ENCODE measurements at places on chromosomes 12 and 14.

GRCh38 chr14:91884664-91885063 lies 17.3 kb upstream of the TC2N start:
- no peak for DNase-seq

GRCh38 chr14:51981218-51981854 lies 8.0 kb upstream of the RTRAF start:
- DNase-seq, result no peak

DNA sequence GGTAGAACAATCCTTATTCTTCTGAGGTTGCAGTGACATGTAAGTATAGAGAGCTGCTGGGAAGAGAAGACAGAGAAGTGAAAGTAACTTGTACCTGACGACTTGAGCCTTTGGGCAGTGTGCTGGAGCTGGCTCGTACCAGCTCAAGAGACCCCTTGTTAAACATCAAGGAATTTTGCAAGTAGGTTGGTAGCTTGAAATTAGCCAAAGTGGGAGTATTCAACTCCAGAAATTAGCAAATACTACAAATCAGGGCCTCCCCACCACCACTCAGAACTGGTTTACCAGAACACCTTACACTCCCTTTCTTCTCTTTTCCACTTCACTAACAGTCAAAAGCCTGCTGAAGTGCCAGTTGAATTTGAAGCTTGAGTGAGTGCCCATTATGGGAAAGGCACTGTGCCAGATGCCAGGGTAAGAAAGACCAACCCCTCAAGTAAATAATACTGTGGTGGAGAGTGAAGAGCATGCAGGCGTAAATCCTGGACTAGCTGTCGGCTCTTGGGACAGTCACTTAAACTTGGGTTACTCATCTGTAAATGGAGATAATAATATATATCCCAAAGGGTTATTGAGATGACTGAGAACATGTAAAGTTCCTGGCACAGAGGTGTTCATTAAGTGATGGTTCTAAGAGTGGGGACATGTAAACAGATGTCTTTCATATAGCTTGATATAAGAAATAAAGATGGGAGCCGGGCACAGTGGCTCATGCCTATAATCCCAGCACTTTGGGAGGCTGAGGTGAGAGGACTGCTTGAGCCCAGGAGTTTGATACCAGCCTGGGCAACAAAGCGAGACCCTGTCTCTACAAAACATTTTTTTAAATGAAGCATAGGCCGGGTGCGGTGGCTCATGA lies 27.0 kb upstream of the EID3 start:
- no peak for DNase-seq

DNA sequence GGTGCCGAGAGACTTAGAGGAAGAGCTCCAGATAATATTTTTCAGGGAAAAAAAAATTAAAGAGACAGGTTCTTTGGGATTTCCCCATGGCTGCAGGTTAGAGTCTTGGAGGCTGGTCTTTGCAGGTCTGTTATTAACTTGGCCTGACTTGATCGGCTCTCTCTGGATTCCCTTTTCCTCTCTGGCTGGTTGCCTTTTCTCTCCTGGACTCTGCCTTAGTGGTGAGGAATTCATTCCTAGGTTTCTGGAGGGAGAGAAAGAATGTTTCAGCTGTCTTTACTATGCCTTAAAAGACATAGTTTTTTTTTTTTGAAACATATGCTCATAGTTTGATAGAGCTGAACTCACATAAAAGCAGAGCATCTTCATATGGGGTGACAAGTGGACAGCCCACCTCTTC lies 336.3 kb downstream of the BMP4 start:
- no peak for DNase-seq

- DNase-seq, result no peak
Measured at GRCh38 chr12:2749580-2749979, 45.2 kb upstream of the FKBP4 start.

DNA sequence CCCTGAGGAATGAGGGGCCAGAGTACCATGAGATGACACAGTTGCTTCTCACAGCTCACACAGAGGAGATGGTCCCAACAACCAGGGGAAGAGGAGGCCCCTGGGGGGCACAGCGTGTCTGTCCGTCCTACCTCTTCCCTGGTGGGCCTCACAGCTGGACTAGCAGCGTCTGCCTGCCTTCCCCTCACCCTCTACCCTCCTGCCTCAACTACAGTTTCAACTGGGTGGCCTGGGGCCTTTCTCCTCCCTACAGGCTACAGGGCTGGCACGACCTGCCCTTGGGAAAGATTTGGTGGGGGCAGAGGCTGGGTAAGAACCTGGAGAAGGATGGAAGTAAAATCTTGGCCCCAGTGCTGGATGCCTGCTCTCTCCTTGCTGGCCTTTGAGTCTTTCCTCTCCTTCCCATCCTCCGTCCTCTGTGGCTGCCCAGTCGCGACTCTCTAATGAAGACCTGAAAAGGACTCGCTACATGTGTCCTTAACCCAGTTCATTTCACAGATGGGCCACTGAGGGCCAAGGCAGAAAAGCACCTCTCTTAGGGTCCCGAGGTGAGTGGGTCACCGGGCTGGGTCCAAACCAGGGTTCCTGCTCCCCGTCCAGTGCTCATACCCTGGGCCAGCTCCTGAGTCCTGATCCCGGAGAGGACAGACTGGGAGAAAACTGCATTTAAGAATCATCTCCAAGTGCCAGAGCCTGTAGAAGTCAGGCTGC lies 232.5 kb downstream of the BCL11B start:
- no peak for DNase-seq

DNA sequence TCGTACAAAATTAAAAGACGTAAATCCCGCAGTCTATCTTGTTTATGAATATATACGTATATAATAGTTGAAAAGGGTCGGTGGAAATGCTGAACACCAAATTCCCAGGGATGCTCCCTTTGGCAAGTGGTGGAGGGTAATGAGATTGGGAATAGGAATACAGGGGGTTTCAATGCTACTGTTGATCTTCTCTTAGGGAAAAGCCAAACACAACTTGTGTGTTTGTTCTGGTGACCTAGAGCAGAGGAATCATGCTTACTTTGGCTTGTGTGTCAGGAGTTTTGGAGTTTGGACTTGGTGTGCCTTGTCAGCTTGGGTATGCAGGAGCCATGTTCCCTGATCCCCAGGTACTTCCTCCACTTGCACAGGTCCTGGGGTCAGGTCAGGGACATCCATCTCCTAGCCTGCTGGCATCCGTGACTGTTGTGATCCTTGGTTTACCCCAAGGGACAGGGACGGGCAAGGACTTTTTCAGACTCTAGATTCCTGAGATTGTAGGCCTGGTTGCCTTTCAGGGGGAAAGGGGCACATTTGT lies 4.1 kb downstream of the SLC10A1 start:
- DNase-seq, result no peak

GRCh38 chr14:67516676-67517075 lies 16.4 kb upstream of the PLEKHH1 start:
- no peak for DNase-seq

GRCh38 chr12:11565752-11566151 lies 83.7 kb upstream of the ETV6 start:
- DNase-seq, result no peak

GRCh38 chr14:103068351-103069073 lies 11.2 kb upstream of the CDC42BPB start:
- DNase-seq, result no peak

DNA sequence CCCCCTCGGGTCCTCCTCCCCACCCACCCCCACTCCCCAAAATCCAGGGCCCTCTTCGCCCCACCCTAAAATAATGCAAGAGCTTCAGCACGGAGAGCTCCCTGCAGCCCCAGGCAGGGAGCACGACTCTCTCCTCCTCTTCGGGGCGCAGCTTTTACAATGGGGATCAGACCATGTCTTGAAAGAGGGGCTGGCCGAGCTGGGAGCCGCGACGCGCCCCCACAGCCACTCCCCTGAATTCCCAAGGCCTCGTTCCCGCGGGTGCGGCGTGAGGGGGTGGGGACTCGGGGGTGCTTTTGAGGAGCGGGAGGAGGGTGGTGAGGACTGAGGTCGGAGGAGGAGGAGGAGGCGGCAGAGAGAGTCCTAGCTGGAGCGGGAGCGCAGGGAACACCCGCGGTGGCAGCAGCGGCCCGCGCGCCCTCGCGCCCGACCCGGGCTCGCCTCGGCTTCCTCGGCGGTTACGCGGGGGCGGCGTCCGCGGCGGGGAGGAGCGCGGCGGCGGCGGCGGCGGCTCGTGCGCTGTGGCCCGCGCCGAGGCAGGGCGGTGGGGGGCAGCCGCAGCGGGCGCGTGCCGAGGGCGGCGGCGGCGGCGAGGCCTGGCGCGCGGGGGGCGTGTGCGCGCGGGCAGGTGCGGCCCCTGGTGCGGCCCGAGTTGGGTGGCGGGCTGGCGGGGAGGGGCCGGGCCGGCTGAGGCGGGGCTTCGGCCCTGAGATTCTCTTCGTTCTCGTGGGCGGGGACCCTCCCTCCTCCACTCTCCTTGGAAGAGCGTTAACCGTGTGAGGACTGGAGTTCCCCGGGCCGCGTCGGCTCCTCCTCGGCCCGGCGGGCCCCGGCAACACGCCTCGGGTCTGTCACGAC lies at the start of gene ANKS1B:
Gene ANKS1B, minus strand, starts transcription at position 666 of the 858 bp plus-strand sequence. CDS start 699 bp downstream, outside the sequence.
- DNase-seq, result no peak

DNA sequence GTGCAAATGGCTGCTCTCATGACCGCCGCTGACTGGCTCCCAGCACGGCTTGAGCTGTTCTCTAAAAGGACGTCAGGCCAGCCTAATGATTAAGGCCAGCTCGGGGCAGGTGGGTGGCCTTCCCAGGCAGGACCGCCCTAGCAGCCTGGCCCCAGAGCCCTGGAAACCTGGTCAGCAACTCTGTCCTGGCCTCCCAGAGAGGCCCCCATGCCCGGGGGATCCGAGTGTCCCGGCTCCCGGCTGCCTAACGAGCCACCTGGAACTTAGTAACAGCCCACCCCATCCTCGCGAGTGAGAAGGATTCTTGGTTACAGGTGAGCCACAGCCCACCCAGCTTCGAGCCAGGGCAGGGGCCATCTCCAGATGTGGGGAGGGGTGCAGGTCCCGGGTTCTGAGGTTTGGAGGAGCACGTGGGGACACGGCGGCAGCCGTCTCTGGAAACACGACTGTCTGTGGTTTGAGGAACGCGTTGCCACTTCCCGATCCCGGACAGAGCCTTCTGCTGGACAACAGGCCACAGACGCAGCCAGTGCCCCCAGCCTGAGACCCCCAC lies 73.8 kb upstream of the FBRSL1 start:
- no peak for DNase-seq

DNA sequence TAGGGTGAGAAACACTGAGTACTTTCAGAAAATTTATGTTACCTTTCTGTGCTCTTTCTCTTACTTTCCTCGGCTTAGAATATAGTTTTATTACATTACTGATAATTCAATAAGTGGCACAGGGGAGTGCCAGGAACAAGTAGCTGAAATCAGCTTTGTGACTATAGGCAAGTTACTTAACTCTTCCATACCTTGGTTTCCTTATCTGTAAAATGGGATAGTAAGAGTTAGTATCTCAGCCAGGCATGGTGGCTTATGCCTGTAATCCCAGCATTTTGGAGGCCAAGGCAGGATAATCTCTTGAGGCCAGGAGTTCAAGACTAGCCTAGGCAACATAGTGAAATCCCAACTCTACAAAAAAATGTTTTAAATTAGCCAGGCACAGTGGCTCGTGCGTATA lies 15.4 kb downstream of the BBOF1 start:
- no peak for DNase-seq

DNA sequence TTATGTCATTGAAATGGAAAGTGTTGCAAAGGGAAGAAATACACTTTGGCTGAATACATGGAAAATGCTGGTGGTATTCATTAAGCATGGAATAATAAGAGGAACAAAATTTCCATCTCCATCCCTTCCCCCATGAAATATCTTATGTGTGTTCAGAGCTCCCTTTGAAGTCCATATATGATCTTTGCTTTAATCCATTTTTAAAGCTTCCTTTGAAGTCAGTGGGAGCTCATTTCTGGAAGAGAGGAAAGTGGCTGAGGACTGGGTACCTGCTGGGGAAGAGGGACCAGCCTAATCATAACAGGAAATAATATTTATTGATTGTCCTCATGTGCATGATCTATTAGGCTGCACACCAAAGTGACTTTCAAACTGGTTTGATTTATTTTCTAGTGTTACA lies 49.2 kb downstream of the AKAP6 start:
- DNase-seq, result no peak

- DNase-seq, result no peak
Measured at GRCh38 chr12:53450936-53451335, 966 bp upstream of the PCBP2 start.

DNA sequence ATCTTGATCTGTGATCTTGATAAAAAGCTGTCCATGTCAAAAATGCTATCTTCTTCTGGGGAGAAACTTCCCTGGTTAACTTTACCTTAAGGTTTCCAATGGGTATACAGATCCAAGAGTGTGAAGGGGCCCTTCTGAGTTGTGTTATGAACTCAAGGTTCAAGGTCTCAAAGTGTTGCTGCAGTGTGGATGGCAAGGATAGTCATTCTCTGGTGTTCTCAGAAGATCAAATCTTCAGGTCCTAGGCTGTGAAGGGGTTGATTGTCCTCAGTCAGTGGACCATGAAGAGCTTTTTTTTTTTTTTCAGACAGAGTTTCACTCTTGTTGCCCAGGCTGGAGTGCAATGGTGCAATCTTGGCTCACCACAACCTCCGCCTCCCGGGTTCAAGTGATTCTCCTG lies 114.4 kb downstream of the SPTSSA start:
- DNase-seq, result no peak

GRCh38 chr14:68822132-68822651 lies 29.3 kb upstream of the ZFP36L1 start:
- DNase-seq, result no peak

GRCh38 chr12:45268672-45269411 lies 52.9 kb downstream of the ANO6 start:
- DNase-seq, result no peak

GRCh38 chr12:31749024-31749704 lies 20.3 kb upstream of the AMN1 start:
- no peak for DNase-seq

DNA sequence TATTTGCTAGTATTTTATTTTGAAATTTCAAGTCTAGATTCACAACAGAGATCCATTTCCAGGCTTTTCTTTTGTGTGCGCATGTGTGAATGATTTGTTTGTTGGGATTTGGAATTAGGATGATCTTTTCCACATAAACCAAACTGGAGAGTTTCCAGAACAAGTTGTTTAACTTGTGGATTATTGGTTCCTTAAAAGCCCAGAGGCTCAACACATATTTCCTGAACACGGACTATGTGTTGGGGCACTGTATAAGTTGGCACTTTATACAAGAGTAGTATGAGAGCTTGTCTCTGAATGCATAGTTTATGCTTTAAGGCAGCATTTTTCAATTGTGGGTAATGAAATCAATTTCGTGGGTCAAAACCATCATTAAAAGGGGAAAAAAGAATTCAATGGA lies 67.3 kb upstream of the FUT8 start:
- DNase-seq, result no peak

GRCh38 chr12:8127138-8127537 lies 3.7 kb downstream of the CLEC4A start:
- DNase-seq, result no peak

DNA sequence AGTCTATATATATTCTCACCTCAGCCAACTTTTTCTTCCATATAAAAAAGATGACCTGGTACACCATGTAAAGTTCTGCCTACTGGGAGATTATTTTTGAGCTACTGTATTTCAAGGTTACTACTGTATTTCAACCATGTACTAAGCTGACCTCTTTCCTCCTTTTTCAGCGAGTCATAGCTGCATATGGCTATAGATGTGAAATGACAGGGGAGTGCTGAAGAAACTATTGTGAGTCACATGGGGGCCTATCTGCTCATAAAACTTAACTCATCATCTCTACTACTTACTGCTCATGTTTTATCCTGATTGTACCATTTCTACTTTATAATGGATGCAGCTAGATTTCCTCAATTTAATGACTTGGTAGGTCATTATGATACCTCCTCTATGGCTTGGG lies 571.4 kb upstream of the ATP2B1 start:
- DNase-seq, result no peak
